ENCODE measurements at places on chromosomes 3 and 15.

GRCh38 chr3:169405076-169405475 is 258.4 kb downstream of the MECOM start:
- no peak for DNase-seq

- no peak for DNase-seq
These were observed 1.3 kb downstream of the TTBK2 start for GRCh38 chr15:42919308-42919707.

GRCh38 chr3:151016478-151016795 is 43.9 kb upstream of the CLRN1 start:
- peak; percentile 74 for DNase-seq

DNA sequence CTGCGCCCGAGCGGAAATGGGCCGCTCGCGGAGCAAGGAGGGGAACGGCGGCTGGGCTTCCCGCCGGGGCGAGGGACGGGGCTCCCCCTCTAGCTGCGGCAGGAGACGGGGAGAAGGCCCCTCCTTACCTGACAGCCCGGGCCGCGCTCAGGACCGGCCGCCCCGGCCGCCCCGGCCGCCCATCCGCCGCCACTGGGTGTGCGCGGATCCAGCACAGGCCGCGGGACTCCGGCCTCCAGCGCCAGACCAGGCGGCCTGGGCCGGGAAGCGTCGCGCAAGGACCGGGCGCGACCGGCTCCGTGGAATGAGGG is 296 bp downstream of the TPRA1 start:
- DNase-seq, result no peak

GRCh38 chr15:73033611-73034010 is 18.7 kb upstream of the NEO1 start:
- DNase-seq, result no peak

GRCh38 chr3:129524081-129524480 is 4.4 kb upstream of the RHO start:
- no peak for DNase-seq

DNA sequence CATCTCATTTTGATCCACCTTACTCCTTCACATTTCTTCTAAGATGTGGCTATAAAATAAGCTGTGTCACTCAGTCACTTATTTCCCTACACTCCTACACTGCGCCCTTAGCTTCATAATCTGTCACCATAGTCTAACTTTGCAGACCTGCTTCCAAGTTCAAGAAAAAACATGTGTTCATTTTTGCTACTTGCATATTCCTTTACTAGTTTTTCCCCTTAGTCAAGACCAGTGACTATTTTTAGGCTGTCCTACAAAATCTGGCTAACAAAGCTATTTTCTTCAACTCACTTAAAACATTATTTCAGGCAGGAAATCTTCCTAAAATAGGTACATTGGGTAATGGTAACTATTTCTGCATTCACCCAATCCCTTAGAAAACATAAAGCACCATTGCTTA is 272.5 kb downstream of the TBC1D5 start:
- no peak for DNase-seq

GRCh38 chr15:45919806-45920205 is 285.0 kb downstream of the SQOR start:
- peak; percentile 83 for DNase-seq

DNA sequence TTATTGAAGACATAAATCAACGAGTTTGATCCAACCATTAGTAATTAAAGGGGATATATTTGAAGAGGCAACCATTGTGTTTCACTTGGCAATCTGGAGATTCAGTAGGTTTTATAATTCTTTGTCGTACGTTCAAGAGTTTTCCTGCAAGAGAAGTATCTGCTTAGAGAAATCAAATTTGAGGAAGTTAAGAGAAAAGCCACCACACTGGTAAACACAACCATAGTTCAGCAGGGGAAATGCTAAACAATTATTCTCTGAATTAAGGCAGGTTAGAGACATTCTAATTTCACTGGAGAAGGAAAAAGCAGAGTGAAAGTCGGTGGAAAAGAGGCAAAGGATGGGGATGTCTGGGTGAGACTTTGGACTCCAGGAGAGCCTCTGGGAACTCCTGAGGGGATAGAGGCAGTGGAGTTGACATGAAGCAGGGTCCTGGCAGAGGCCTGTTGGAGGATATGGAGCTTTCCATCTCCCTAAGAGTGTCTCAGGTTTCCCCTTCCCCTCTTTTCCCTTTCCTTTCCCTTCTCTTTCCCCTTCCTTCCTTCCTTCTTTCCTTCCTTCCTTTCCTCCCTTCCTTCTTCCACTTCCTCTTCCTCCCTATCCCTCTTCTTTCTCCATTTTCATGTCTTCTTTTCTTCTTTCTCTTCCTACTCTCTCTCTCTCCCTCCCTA is 26.5 kb downstream of the SPINK8 start:
- no peak for DNase-seq

DNA sequence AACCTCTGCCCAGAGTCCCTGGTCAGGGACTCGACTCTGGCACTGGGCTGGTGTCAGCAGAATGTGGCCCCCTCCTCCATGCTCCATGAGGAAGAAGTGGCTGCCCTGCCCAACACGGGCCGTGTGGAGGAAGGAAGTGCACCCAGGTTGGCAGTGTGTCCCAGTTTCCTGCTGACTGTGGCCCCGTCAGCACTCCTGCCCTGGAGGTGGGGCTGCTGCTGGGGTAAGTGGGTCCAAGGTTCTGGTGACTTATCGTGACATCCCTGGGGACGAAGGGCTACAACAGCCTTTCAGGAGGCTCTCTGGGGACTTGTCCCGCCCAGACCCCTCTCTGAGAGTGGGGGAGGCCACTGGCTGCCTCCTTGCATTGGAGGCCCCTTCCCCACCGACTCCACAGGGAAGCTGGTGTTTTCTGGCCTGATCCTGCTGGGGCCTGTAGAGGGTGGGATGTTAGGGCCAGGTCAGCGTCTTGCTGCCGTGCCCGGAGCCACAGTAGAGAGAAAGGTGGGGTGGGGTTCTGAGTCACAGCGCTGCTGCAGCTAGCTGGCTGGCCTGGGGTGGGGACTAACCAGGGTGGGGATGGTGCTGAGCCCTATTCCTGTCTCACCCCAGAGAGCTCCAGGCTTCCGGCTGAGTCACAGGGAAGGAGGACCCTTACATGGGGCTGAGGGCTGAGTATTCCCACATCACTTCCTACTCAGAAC is 10.5 kb downstream of the SEMA4B start:
- peak; percentile 74 for DNase-seq

- DNase-seq, result peak; percentile 42
These were observed 10.3 kb downstream of the ISL2 start for GRCh38 chr15:76346669-76347481.

DNA sequence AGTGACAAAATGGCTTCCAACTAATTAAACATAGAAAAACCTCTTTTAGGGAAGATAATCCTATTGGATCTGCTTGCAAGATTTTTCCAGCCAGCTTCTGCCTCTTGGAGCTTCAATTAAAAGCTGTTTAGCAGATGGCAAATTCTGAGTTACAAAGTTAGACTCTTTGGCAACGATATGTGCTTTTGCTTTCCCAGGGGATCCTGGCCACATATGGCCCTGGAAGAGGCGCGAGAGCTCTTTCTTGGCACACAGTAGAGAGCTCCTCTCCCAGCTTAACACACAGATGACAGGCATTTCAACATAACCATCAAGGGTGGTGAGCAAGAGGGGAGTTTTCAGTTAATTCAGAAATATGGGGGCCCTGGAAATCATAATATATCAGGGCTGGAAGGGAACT is 41.6 kb upstream of the GALNT15 start:
- peak; percentile 87 for DNase-seq

GRCh38 chr3:141291559-141292355 is 60.1 kb downstream of the PXYLP1 start:
- DNase-seq, result no peak

- no peak for DNase-seq
These were observed 146.3 kb downstream of the TMCO5A start for GRCh38 chr15:38080651-38081275.

- no peak for DNase-seq
These were observed 268.0 kb downstream of the NAALADL2 start for GRCh38 chr3:175127075-175127662.

- DNase-seq, result no peak
These were observed at the start of gene GNB5 for GRCh38 chr15:52191207-52191606. GNB5 (minus strand) TSS chr15:52191392; CDS start chr15:52184676, 6,716 bp downstream.

All from fibroblast of skin of right quadriceps (primary cell).